NCI-H2081 treated with DMSO at 0.1 percent for 48 hours (cell line): ENCODE measurements at places on chromosomes 6 and 20.

GRCh38 chr20:63060057-63060991 lies 53.6 kb upstream of the BHLHE23 start:
- DNase-seq: no peak

DNA sequence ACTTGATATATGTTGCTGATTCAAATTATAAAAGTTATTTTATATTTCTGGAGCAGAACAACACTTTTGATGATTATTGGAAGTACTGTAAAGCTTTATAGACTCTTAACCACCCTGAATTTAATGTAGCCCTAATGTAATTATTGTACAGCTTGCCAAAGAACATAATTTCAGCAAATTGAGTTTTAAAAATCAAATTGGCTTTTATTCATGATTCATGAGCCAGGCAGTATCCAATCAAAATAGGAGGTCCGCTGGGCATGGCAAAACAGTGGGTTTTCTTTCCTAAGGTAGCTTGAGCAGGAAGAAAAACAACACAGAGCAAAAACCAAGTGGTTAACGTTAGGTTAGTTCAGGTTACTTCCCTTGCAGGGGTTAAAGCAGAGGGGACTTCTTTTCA lies 64.8 kb upstream of the MAP7 start:
- DNase-seq: no peak

GRCh38 chr6:42350911-42351310 lies 100.8 kb downstream of the TRERF1 start:
- DNase-seq: no peak

- no peak for DNase-seq
Measured at GRCh38 chr6:6834356-6835222, 246.1 kb downstream of the LY86 start.

DNA sequence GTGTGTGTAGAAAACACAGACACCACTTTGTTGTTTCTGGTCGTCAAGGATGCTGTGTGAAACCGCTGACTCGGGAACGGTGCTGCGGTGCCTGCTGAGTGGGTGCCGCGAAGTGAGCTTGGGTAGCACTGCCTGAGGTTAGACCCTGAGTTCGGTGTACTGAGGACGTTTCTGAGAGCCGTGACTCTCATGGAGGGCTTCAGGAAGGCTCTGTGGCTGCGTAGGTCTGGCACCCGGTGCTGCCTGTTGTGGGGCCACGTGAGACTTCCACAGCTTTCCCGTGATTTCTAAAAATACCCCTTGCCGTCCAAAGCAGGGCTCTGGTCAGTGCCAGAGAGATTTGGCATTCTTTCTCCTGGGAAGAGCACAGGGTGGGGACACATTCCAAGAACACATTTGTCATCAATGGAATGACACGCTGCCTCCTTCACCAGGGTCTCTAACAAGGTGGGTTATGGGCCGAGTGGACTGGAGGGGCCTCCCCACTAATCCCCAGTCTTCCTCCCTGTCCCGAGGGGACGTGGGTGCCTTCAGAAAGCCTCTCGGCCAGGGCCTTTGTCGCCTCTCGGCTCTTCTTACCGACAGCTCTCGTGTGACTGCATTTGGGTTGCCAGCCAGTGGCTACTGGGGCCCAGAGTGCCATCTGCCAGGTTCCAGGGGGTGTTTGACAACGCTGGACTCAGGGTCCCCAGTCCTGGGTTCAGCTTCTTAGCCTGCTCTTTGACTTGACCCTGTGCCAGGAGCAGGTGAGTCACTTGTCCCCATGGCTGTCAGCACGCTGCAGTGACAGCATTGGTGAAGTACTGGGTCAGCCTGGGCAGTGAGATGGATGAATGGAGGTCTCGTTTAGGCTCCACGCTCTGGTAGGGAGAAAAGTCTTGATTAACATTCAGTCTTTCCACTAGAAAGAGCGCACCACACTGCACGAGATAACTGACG lies 62.2 kb downstream of the SYNJ2 start:
- DNase-seq: no peak

DNA sequence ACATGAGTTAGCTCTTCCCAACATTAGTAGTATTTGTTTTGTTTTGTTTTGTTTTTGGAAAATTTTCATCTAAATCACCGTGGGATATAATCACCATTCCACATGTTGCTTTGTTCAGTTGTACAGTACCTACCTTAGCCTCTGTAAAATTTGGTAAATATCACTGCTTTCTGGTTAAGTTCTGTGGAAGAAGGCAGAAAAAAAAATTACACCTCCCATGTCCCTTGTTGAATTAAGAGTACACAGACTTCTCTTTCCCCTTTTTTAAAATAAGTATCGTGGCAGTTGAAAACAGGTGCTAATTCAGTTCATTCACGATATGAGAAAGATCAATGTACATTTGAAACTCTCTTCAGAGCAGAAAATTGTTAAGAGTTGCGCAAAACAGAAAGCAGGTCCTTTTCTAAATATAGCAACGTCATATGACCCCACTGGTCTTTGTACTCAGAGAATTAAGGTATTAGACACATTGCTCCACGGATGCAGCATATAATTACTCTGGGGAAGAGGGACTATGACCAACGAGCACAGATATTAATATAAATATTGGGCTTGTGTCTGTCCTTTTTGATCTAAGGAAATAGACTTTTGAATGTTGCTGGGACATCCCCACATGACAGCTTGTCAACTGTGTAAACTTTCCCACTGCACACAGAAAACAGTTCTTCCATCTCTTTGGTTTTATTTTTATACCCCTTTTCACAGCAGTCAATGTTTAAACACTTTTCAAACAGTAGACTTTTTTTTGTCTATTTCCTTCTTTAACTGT lies 58.6 kb upstream of the ZNF217 start:
- no peak for DNase-seq
